ENCODE measurements at places on chromosomes 6 and 20.

GRCh38 chr6:160634706-160635105 is 29.4 kb downstream of the LPA start:
- no peak for DNase-seq

DNA sequence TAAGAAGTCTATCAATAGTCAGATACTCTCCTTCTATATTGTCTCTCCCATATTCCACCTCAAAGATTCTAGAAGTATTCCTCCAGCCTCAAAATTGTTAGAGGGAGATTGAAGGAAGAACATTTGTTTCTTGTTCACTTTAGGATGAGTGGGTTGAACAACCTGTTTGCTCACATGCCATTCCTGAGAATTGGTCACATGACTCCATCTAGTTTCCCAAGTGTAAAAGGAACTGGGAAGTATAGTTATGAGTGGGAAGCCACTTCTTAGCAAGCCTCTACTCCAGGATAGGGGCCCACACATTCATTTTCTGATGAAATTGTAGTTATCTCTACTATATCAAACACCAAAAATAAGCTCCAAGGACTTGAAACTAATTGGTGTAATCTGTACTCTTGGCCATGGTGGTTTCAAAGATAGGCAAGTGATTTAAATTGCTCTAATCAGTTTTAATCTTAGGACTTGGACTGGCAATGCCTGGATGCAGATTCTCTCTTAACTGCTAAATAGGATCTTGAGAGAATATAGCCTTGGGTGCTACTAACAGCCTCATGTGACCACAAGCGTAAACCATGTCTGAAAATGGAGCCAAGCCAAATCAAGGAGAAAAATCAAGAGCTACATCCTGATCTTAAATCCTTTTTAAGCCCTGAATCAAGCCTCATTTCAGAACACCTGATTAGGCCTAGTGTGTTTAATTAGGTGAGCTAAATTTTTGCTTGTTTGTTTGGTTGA is 758.7 kb upstream of the MAN1A1 start:
- DNase-seq, result no peak

DNA sequence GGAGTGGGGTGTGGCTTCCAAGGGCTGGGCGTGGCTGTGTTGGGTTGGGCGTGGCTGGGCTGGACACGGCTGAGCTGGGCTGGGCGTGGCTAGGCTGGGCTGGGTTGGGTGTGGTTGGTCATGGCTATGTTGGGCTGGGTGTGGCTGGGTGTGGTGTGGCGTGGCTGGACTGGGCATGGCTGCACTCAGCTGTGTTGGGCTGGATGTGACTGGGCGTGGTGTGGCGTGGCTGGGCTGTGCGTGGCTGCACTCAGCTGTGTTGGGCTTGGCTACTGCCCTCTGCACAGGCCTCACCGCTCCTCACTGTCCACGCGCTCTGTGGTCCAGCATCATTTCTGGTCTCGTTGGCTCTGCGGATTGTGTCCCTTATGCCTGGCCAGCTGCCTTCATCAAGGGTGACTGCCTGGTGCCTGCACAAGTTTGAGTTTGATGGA is 43.5 kb upstream of the SLCO4A1 start:
- DNase-seq, result no peak

GRCh38 chr6:32076321-32076809 is 32.8 kb downstream of the TNXB start:
- DNase-seq, result peak; percentile 87

- DNase-seq, result no peak
Observed at GRCh38 chr20:56933331-56933698, 304.2 kb downstream of the TFAP2C start.

DNA sequence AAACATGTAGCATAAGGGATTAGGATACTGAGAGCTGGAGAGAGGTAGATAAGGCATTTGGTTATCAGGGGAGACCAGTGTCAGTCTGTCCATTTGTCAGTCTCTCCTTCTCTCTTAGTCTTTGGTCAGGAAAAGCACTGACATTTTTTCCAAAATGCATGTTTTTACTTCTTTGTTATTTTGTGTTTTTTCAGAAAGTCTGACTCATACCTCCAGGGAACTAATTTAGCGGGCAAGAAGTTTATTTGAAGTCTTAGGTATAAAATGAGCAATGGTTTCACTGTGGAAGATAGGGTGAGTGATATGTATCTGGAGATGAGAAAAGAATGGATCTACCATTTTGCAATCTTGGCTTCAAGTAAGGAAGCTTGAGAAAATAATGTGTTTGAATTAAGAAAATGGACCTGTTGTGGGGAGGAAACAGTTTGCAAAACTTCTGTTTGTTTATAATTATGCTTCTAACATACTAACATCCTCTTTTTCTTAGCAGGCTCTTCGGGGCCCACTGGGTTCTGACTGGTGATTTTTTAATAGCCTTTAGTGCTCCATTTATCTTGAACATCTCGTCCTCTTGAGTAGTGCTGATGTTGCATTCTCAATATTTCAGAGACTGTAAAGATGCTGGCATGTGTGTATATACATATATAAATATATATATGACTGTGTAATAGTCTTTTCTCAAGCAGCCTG is 66.9 kb upstream of the FABP7 start:
- peak; percentile 75 for DNase-seq

Measured in fibroblast of mammary gland (primary cell).